Lower leg skin (tissue), 4 donors: ENCODE measurements at places on chromosomes 2 and 18.

DNA sequence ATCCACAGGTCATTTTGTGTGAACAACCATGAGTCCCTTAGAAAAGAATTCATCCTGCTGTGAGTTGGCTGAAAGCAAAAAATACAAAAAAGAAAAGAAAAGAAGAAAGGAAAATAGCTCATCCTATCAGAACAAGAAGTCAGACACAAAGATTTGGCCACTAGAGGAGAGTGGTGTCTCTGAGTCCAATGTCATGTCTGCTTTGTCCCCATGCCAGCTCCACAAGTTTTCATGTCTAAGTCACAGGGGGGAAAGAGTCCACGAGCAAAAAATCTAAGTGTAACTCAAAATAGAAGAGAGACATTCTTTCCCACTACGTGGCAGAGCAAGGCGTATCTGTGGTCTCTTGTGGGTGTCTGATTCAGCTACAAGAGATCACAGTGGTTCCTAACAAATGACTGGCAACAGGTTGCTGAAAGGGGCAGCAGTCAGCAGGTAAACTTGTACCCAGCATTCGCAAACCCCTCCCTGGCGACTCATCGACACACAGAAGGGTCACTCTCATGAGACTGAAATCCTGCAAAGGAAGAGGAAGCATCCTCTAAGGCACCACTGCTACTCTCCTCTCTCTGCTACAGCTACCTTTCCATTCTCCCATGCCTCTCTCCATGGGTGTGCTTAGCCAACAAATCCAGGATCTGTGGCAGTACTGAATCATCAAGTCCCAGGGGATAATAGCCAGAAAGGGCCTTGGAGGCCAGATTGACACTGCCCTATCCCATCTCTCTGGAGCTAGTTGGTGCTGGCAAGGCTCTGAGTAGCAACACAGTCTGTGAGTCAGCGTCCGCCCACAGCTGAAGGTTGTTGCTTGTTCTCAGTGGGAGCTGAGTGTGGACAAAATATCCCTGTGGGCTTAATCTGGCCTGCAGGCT is 123.0 kb upstream of the SLC39A10 start:
- DNase-seq = peak; percentile 34

GRCh38 chr2:197873293-197873701 is 68.9 kb downstream of the PLCL1 start:
- no peak for DNase-seq

DNA sequence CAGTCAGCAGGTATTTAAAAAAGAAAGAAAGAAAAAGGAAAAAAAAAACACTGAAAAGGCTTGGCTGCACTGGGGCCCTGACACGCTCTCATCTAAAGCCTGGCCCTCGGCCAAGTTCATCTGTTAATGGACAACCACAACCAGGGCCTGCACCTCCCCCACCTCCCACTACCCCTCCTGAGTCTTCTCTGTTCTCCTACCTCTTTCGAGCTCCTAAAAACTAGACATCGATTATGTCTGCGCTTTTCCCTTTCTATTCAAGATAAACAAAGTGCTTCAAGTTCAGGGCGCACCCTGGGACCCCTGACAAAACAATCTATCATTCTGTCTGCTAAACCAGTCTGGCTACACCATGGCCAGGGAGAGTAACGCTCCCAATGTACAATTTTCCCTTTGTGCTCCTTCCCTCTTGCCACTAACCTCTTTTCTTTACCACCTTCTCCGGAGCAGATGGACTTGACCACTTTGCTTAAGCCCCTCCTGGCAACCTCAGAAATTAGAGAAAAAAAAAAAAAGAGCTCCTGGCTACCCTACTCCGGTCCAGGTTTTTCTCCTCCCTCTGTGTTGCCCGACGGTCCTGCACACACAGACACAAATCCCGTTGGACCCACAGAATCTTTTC is 22.7 kb downstream of the BCL11A start:
- no peak for DNase-seq

DNA sequence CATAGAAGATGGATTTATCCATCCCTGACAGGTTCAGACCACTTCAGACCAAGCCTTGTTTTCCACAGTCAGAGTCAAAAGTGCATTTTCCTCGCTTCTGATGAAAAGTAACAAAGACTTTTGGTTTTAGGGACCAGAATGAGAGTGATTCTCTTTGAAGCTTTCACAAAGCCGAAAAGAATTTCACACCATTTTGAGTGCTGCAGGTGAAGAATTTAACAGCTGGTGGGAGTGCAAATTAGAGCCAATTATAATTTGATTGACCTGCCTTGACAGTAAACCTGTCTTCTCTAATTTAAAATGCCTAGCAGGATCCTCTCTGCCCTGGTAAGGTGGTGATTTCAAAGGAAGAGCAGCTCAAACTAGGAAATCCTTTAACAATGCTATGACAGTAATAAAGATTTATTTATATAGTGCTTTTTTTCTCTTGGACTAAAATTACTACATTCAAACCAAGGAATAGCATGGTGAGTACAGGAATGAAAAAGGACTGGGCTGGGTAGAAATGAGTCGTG is 241.6 kb downstream of the HRH4 start:
- no peak for DNase-seq

GRCh38 chr2:188808947-188809355 is 165.2 kb upstream of the COL3A1 start:
- DNase-seq = no peak

GRCh38 chr2:25229279-25230197 is 61.2 kb upstream of the POMC start:
- DNase-seq = no peak

- no peak for DNase-seq
Observed at GRCh38 chr2:207683879-207684627, 27.4 kb upstream of the CCNYL1 start.

GRCh38 chr18:55811925-55812324 is 223.9 kb upstream of the TCF4 start:
- DNase-seq = no peak

DNA sequence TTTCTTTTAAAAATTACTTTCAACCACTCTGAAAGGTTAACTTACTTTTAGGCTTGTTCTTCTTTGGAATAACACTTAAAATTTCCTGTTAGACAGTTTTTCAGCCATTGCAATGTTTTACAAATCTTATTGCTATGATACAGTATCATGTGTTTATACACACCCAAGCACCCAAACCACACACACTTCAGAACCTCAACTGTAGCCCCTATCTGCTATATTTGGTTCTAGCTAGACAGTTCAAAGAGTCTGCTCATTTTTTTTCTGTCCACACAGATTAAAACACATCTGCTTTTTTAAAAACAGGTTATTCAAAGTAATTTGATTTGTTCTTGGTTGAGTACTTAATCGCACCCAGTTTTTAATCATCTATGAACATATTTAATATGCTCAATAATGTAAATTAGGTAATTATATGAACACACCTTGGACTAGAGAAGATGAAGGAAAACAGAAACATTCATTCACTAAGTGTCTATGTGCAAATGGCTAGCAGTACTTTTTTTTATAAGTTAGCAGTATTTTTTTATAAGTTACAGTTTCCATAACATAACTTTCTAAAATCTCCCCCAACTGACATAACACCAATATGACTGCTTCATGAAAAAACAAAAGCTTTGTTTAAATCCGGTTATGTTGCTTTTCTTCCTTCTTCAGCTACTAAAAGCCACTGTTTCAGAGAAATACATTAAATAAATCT is 17.6 kb downstream of the FBXO11 start:
- DNase-seq = no peak

DNA sequence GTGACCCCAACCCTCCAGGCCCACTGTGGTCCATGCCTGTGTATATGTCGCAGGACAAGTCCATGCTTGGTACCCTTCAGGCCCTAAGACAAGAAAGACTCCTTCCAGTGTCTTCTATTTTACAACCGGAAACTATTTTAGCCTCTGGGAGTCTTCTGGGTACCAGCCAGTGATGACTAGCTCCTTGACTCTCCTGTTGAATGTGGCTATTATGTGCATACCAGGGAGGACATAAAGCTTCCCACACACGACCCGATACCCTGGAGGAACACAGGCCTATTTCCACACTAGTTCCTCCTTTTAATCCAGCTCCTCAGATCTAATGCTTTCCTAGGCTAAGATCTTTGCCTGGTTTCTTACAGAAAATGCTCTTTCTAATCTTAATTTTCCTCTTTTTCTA is 178.1 kb downstream of the NCKAP5 start:
- peak; percentile 23 for DNase-seq

GRCh38 chr18:24056506-24056905 is 42.0 kb downstream of the TTC39C start:
- no peak for DNase-seq

DNA sequence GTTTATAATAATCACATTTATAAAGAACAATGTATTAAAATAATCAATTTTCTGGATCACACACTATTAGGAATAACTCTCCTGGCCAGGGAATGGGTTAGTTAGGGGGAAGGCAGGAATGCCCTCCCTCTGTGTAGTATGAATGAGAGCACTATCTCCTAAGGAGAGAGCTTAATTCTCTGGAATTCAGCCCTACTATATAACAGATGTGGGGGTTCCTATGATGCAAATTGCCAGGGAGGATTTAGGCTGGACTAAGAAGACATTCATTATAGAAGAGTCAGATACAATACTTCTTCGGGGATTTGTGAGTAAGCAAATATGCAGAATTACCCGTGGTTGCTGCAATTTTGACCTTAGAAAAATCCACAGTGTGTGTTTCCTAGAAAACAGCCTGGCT is 250.1 kb upstream of the VRK2 start:
- no peak for DNase-seq

- DNase-seq = no peak
Observed at GRCh38 chr2:177355874-177356273, 36.7 kb upstream of the AGPS start.

DNA sequence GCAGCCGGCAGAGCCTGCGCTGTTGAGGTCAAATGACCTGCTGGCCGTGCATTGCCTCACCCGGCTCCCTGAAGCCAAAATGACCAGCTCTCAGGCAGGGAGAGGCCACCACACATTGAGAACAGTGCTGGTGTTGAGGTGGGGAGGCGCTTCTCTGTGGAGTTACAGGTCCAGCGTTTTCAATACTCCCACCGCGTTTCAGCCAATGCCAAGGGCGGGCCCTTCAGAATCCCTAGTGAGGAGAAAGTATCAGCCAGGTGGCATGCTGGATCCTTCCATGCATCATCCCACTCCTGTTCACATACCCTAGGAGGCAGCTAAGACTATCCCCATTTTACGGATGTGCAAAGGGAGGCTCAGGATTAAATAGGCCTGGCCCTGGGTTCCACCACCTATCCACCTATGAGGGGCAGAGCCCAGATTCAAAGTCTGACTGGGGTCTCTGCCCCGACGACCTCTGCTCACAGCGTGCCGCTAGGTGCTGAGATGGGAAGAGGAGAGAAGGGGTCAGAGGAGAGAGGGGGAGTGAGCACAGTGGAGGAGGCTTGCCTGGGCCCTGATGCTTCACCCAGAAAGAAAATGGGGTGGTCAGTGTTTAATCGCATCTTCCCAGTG is 137.6 kb upstream of the ID2 start:
- peak; percentile 83 for DNase-seq

DNA sequence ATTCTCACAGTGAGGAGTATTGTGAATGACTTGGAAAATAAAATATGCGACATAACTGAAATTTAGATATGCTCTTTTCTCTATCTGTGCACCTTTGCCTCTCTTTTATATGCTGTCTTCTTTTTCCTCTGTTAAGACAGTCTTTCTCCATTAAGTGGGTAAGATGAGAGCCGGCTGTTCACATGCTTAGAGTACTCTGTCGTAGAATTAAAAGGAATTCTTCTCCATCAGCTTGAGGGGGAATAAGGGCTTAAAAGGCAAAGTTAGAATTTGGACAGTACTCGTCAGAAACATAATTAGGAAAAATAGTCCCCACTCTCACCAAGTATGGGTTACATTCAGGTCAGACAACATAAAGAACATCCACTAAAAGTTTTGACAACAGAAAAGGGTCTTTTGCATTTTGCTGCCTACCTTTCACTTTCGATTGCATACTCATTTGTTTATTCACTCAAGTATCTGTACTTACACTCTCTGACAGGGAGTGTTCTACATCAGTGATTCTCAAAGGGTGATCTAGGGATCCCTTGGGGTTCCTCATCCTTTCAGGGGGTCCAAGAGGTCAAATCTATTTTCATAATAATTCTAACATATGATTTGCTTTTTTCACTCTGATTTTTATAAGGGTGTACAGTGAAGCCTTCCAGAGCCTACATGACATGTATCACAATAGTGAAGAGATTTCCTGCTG is 48.0 kb downstream of the ARHGAP15 start:
- no peak for DNase-seq

GRCh38 chr2:218659258-218659987 is at the start of the genes BCS1L and ZNF142:
Gene BCS1L (plus strand): TSS chr2:218659683. CDS start chr2:218660988, 1,305 bp downstream.
Gene ZNF142 (minus strand): TSS chr2:218659623. CDS start chr2:218656429, 3,194 bp downstream.
- peak; percentile 91 for DNase-seq

GRCh38 chr2:108417254-108417653 is 31.8 kb upstream of the GCC2 start:
- no peak for DNase-seq

- DNase-seq = no peak
Observed at GRCh38 chr2:100739735-100740432, 80.1 kb upstream of the NPAS2 start.
